Ascending aorta (tissue), 2 donors: ENCODE measurements at places on chromosomes 11 and 22. TPM values are rescaled to one million over a fixed set of nuclear protein-coding genes. Genes with fewer than 3 reads are reported as not detected.

Gene CRYBB3
- not detected for total RNA-seq

Gene OR51B5
- not detected for total RNA-seq

Gene TIMP3
- 394 TPM for total RNA-seq

DNA sequence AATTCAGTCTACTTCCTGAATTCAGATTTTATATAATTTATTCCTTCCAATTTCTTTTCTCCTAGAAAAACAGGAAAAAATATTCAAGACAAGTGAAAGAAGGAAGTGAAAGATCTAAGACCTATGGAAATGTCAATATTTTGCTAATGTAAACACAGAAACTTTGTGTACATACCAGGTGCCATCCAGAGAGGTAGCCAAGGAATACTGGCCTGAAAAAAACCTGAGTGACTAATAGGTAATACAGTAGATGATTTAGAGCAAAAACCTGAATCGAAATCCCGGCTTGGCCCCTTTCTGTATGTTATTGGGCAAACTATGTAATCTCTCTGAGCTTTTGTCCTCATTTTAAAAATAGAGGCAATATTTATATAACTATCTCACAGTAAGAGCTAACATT lies 59.2 kb upstream of the FSHB start:
- H3K4me1 ChIP-seq = no peaks in the 10 kb centered on the region
- no peaks in the 10 kb centered on the region for H3K27me3 ChIP-seq
- no peak for DNase-seq
- H3K36me3 ChIP-seq = no peaks in the 10 kb centered on the region

- H3K27ac ChIP-seq = peak overlapping the region; percentile 74
- peaks cover 9% of the 10 kb centered on the region for H3K4me1 ChIP-seq
- no peaks in the 10 kb centered on the region for H3K27me3 ChIP-seq
- peak overlapping the region; percentile 35 for H3K4me3 ChIP-seq
These were observed 13.6 kb downstream of the DGKZ start for GRCh38 chr11:46360878-46361277.

DNA sequence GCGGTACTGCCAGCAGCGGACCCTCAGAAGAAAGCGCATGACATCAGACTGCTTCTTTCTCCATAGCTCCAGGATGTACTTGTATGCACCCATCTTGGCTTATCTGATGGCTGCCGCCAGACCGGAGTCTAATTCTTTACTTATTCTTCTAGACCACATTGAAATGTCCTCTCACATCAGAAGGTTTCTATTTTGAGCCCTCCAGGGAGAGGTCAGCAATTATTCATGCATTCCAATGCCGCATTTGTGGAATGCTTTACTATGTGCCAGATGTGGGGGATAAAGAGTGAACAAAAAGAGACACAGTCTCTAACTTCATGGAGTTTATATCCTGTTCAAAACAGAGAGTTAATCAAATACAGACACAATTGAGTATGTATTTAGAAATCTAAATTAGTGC lies 230.1 kb downstream of the MIAT start:
- DNase-seq = no peak
- peak overlapping the region; percentile 87 for H3K27ac ChIP-seq
- no peak overlapping the region for H3K4me3 ChIP-seq
- peaks cover 4% of the 10 kb centered on the region for H3K4me1 ChIP-seq
- no peaks in the 10 kb centered on the region for H3K36me3 ChIP-seq

DNA sequence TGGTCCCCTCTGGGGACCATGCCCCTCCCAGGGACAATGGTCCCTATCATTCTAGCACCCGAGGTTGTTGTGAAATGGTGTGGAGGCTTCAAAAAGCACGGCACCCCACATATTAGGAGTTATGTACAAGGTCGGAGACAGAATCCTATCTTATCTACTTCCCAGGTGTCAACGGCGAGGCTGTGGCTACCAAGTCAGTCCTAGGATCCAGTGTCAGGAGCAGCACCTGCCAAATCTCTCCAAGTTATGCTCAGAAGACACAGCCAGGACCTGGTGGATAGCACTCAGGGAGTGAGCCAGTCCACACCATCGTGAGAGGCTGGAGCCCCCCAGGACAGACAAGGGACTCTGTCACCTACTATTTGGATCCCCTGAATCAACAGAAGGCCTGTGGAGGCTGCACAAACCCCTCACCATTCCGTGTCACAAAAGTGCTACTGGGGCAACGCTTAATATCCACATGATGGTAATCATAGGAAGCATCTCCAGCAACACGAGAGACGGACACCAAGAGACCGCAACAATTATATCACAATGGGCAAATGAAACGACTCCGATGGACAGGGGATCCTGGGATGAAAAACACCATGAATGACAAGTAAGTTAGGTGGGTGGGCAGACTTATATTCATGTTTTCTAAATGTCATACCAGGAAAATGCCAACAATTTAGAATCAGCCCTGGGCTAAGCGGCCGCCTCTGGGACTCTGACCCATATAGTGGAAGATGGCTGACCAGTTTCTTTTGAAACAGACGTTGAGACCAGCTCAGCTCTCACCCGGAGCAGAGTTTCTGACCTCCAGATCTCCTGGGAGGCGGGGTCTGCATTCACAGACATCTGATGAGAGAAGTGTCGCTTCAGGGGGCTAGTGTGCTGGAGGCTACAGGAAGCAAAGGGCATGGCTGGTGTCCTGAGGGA lies 108.4 kb downstream of the MED15 start:
- no peak overlapping the region for H3K27ac ChIP-seq
- no peak for DNase-seq
- H3K36me3 ChIP-seq = no peaks in the 10 kb centered on the region
- no peaks in the 10 kb centered on the region for H3K4me1 ChIP-seq

DNA sequence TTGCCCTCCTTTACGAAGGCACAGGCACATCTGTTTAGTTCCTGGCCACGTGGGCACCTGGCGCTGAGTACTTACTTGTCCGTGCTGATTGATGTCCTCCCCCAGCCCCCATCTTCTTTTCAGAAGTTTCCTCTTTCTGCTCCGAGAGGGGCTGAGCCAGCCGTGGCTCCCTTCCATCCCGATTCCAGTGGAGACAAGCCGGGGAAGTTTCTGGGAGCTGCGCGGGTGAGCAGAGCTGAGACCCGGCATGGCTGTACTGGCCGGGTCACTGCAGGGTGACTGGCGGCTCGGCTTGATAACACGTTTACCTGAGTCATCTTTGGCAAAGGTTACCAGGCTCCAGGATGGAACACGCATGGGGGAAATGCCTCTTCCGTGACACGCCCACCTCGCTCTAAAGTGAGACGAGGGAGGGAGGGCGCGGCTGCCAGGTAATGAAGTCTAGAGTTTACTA lies 45.4 kb upstream of the ATXN10 start:
- no peaks in the 10 kb centered on the region for H3K4me1 ChIP-seq
- DNase-seq = no peak
- H3K27me3 ChIP-seq = no peaks in the 10 kb centered on the region
- no peaks in the 10 kb centered on the region for H3K36me3 ChIP-seq
- H3K4me3 ChIP-seq = no peak overlapping the region
- no peak overlapping the region for H3K27ac ChIP-seq

GRCh38 chr11:79536155-79536917 lies 95.5 kb upstream of the TENM4 start:
- H3K4me3 ChIP-seq = no peak overlapping the region
- no peak overlapping the region for H3K27ac ChIP-seq
- no peak for DNase-seq
- H3K27me3 ChIP-seq = no peaks in the 10 kb centered on the region
- no peaks in the 10 kb centered on the region for H3K4me1 ChIP-seq

GRCh38 chr22:19875531-19876313 lies 21.0 kb upstream of the GNB1L start:
- peak; percentile 5 for DNase-seq
- H3K4me1 ChIP-seq = peaks cover 20% of the 10 kb centered on the region
- peaks cover 5% of the 10 kb centered on the region for H3K36me3 ChIP-seq
- H3K27ac ChIP-seq = peak overlapping the region; percentile 54
- H3K27me3 ChIP-seq = no peaks in the 10 kb centered on the region

DNA sequence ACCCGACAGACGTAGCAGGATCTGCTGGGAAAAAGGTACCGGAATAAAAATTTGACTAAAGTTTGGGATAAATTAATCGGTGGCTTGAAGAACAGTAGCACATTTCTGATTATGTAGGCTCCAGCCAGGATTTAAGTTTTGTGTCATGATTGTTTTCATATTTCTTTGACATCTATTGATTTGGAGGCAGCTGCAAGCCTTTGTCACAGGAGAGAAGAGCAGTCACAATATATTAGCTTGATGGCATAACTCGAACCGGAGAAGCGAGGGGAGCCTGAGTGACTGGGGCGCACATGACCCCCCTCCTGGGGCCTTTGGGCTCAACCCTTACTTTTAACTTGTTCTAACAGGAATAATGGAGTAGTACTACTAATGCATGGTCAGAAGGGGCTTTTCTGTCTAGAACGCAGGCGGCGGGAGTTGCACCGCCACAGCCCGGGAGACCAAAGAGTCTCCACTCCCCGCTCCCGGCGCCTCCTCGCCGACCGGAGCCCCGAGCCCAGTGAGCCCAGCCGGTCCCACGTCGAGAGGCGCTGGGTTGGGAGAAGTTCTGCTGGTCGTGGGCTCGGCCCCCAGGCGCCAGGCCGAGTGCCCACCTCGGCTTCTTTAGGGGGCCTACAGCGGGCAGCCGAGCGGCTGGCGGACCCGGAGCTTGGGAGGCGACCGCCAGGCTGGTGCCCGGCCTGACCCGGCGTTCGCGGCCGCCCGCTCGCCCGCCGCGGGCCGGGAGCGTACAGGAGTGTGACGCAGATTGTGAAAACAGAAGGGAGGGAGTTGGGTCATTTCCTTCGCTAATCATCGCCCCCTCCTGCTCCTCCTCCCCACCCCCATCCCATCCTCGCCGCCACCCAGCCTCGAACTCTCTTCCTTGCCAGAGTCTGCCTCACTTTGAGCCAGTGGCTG lies 15.7 kb upstream of the PAX6 start:
- H3K27me3 ChIP-seq = peaks cover 25% of the 10 kb centered on the region
- H3K27ac ChIP-seq = no peak overlapping the region
- peak overlapping the region; percentile 32 for H3K4me3 ChIP-seq
- H3K4me1 ChIP-seq = peaks cover 6% of the 10 kb centered on the region
- no peak for DNase-seq

DNA sequence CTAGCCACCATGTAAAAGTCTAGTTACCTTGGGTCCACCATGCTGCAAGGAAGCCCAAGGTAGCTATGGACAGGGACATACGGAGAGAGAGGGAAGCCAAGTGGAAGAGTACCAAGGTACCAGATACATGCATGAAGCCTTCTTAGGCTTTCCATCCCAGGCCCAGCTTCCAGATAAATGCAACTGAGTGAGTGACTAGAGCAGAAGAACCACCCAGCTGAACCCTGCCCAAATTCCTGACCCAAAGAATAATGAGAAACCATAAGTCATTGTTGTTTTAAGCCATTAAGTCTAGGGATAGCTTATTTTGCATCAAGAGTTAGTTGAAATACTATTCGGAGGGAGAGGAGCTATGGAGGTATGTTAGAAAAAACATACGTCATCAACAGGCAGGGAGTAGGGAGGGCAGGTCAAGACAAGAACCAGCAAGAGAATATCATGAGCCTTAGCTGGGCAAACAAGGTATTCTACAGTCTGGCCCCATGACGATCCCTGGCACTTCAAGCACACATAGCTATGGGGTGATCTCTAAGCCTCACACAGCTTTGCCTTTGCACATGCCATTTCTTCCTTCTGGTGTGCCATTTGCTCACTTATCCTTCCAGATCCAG lies 36.5 kb upstream of the APLNR start:
- no peak for DNase-seq
- no peak overlapping the region for H3K4me3 ChIP-seq

DNA sequence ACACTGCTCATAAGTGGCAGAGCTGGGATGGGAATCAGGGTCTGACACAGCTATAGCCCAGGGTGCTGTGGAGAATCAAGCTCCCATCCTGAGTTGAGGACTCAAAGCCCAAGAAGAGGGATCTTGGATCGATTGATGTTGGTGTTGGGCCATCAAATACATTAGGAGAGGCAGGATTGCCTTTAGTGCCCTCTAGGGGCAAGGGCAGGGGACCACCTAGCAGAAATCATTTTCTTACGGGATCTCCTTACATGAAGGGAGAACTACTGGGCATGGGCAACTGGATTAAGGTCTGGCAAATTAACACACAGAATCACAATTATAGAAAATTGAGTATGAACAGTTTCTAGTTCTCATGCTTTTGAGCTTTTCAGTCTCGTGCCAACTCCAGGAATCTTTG lies 24.9 kb upstream of the EMSY start:
- H3K4me3 ChIP-seq = no peak overlapping the region
- no peaks in the 10 kb centered on the region for H3K27me3 ChIP-seq
- no peak overlapping the region for H3K27ac ChIP-seq
- no peak for DNase-seq

DNA sequence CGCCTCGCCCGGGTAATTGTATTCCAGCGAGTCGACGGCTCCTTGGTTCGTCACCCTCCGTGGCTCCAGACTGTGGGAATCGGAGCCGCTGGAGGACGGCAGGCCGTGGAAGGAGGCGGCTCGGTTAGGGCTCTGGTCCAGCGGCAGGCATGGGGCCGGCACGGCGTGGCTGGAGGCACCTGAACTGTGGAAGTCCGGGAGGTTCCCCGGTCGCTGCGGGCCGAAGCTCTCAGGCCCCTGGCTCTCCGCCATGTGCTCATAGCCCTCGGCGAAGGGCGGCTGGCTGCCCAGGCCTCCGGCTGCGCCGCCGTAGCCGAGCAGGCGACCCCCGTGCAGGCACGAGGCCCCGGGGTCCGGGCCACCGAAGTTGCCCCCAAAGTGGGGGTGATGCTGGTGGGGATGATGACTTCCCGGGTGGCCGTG lies 1.7 kb downstream of the MN1 start:
- H3K27ac ChIP-seq = peak overlapping the region; percentile 96
- H3K27me3 ChIP-seq = no peaks in the 10 kb centered on the region

GRCh38 chr11:74019104-74019738 lies 10.3 kb upstream of the UCP3 start:
- no peak for DNase-seq
- no peaks in the 10 kb centered on the region for H3K27me3 ChIP-seq
- H3K36me3 ChIP-seq = peaks cover 10% of the 10 kb centered on the region
- peak overlapping the region; percentile 73 for H3K27ac ChIP-seq

- DNase-seq = no peak
- H3K36me3 ChIP-seq = no peaks in the 10 kb centered on the region
- H3K4me3 ChIP-seq = no peak overlapping the region
- H3K27ac ChIP-seq = no peak overlapping the region
These were observed 2.8 kb downstream of the NECTIN1 start for GRCh38 chr11:119726150-119726553.

- H3K27me3 ChIP-seq = no peaks in the 10 kb centered on the region
- no peak overlapping the region for H3K27ac ChIP-seq
- H3K4me1 ChIP-seq = no peaks in the 10 kb centered on the region
- DNase-seq = no peak
These were observed 46.6 kb downstream of the KCNC1 start for GRCh38 chr11:17781221-17781620.

- no peaks in the 10 kb centered on the region for H3K4me1 ChIP-seq
- DNase-seq = no peak
- no peak overlapping the region for H3K27ac ChIP-seq
- H3K4me3 ChIP-seq = no peak overlapping the region
- H3K27me3 ChIP-seq = no peaks in the 10 kb centered on the region
These were observed 529.5 kb downstream of the SOX6 start for GRCh38 chr11:15826826-15827225.
